ENCODE measurements at places on chromosomes 16 and 17.
A peak's percentile ranks its signal among the peaks of the same experiment; 100 is the strongest.

GRCh38 chr16:13113741-13114140, 212.3 kb downstream of the SHISA9 start:
- DNase-seq: no peak

- DNase-seq: no peak
Measured at GRCh38 chr17:79874329-79874981, 35.2 kb upstream of the CBX4 start.

DNA sequence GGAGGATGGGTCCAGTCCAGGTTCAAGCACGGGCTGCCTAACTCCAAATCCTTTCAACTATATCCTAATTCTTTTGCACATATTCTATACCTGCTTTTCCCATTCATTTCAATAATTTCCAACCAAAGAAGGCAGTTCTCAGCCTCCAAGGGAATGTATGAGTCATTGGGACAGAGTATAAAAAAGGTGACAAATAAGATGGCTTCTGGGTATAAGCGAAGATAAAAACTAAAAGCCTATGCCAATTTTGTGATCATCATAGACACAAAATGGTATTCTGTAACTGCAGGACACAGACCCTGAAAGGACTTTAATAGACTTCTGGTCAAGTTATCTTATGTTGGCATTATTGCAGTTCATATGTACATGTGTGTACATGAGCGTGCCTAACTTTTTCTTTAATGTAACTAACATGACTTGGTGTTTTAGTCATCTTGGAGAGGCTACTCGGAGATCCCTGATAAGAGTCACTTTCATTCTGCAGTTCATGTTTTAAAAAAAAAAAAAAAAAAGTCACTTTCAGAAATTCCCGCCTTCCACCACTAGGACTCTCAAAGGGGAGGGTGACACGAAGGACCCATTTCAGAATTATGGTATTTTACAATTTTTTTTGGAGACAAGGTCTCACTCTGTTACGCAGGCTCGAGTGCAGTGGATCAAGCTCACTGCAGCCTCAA, 17.3 kb downstream of the COG1 start:
- DNase-seq: no peak

DNA sequence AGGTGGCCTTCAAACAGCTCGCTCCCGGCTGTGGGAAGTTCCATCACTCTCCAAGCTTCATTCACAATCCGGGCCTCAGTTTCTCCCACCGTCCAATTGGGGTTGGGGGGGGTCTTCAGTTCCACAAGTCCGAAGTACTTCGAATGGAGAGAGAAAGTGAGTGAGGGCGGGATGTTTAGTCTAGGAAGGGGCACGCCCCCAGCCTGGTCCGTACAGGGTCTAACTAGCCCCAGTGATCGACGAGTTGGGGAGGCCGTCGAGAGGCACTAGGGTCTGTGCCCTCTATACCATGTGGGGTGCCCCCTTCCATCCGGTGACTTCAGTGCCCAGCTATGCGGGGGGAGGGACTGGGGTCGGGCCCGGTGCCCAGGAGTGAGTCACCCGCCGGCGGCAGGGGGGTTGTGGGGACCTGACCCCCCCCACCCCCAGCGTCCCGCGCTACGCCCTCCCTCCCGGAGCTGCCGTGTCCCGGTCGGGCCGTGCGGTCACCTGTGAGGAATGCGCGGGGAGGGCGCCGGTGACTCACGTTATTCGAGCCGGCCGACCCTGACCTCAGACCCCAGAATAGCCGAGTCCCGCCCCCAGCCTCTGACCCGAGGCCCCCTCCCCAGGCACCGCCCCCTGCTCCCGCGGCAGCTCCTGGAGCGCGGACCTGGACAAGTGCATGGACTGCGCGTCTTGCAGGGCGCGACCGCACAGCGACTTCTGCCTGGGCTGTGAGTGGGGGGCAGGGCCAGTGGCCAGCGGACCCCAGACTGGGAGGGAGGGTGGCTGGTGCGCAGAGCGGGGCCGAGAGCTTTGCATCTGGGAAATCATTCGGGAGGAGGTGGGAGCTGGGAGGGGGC, 658 bp downstream of the TNFRSF12A start:
- DNase-seq: peak; percentile 67

GRCh38 chr17:42817866-42818265, 6.2 kb downstream of the BECN1 start:
- DNase-seq: no peak

GRCh38 chr16:79500286-79500685, 100.3 kb downstream of the MAF start:
- no peak for DNase-seq

- no peak for DNase-seq
Measured at GRCh38 chr17:80693511-80693910, 148.9 kb downstream of the RPTOR start.

DNA sequence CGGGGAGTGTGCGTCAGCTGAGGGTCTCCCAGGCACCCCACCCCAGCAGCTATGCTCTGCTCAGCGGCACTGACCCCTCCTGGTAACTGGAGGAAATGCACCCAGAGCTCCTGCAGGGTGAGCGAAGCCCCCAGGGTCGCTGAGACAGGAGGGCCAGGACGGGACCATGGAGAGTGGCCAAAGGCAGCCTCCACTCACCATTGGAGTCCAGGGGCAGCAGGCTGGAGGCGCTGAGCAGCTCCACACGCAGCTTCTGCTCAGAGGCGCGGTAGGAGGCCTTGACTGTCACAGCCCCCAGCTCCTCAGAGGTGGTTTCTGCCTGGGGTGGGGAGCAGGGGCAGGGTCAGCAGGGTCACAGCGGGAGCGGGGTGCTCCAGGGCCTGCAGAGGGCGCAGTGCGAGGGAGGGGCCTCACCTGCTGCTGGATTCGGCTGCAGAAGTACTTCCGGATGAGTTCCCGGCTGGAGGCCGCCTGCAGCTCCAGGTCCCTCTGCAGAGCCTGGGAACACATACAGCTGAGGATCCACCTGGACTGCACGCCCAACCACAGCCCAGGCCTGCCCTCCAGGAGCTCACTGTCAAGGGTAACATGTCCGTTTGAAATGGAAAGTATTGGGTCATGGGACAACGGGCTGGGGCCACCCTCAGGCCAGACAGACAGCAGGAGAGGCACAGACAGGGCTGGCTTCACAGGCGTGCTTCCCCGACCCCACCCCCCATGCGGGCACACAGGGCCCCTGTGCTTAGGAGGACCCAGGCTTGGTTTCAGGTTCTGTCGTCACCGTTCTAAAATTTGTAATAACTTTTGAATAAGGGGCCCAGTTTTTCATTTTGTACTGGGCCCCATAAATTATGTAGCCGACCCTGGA, 13.8 kb downstream of the UNC13D start:
- no peak for DNase-seq

DNA sequence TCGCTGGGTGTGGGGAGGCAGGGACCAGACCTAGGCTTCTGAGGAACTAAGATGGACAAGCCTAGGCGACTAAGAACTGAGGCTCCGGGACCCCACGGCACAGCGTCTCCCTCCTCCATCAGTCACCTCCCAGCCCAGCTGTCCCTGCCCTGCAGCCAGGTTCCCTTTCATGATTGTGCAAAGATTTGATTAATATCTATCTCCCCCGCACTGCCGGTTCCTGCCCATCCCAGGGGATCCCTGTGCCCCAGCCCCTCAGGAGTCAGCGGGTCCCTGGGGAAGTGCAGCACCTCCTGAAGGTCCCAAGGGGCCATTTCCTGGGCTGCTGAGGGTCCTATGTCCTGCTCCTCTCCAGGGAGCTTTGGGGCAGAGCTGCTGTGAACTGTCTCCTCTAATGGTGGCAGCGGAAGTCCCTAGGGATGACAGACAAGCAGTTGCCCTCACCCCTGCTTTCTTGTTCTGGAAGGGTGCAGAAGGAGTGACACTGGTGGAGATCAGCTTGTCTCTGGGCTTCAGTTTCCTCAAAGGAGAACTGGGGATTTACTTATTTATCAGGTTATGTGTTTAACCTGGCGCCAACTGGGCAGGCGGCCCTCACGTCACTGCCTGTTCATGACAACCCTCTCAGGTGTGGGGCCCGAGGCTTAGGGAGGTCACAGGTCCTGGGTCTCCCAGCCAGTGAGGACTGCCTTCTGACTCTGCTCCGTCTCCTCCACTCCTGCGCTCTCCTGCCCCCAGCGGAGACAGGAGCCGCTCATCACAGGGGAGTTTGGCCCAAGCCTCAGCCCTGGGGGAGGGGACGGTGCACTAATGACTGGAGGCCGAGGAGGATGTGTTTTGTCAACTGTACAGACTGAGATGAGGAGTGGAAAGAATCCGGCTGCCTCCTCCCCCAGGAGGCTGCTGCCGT, 1.9 kb upstream of the C16orf74 start:
- DNase-seq: no peak

- DNase-seq: no peak
Measured at GRCh38 chr16:85029981-85030401, 2.4 kb downstream of the KIAA0513 start.

GRCh38 chr16:70466805-70467076, 12.3 kb downstream of the FCSK start:
- DNase-seq: no peak

- peak; percentile 33 for DNase-seq
Measured at GRCh38 chr17:48728232-48729231, at the start of gene HOXB13. Gene HOXB13, minus strand, starts transcription at chr17:48728750. Its CDS starts 157 bp downstream, at chr17:48728593.

GRCh38 chr16:56927471-56927870, 4.5 kb upstream of the HERPUD1 start:
- DNase-seq: no peak

DNA sequence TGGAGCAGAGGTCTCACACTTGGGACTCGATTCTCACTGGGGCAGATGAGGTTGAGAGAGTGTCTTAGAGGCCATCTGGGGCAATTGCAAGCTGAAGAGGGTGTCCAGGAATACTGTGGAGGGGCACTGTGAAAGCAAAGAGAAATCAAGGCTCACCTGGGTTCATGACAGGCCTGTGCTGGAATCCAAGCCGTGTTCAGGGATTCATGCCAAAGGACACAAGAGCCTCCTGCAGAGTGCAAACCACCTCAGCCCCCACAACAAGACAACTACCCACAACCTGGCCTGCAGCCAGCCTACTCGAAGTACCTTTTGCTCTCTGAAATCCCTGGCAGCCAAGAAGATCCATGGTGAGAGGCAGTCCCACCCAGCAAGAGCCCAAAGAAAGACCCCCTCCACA, 2334.2 kb downstream of the TP53TG3F start:
- DNase-seq: no peak

GRCh38 chr16:278863-279366, 1.5 kb upstream of the ARHGDIG start:
- DNase-seq: peak; percentile 27

- no peak for DNase-seq
Measured at GRCh38 chr17:35797370-35797769, 1.9 kb upstream of the MMP28 start.

DNA sequence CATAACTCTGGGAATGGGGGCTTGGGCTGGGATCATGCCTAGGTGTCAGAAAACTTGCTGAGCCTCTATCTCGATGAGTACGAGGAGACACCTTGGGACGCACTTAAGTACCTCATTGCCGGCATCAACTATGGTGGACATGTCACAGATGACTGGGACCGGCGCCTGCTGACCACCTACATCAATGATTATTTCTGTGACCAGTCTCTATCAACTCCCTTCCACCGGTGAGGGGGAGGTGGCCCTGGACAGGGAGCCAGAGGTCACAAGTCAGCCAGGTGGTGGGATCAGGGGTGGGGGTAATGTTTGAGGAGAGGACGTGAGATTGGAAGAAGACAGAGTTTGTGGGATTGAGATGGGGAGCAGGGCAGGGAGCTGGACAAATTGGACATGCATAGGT, 3.4 kb upstream of the KDM6B start:
- DNase-seq: no peak

GRCh38 chr17:19022747-19023146, 18.2 kb upstream of the FAM83G start:
- no peak for DNase-seq

DNA sequence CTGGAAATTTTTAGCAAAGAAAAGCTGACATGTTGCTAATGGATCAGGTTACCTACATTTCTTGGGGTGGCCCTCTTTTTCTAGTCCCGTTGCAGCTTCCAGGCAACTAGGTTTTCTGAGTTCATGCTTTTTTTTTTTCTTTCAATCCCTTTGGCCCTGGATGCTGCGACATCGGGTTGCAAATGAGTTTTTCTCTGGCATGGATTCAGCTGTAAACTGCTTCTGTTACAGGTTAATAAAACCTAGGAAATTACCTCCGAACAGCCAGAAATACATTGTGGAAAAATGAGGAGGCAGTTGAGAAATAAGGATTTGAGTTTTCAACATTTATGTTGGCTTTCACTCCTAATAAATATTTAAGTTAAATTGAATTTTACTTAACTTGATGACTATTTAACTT, 149.8 kb upstream of the MAF start:
- DNase-seq: no peak
